ENCODE measurements at places on chromosomes 12 and 14.

GRCh38 chr12:2641761-2642160 lies 153.0 kb upstream of the FKBP4 start:
- no peak for DNase-seq

- DNase-seq: no peak
Observed at GRCh38 chr14:58873228-58873953, 235.6 kb downstream of the DACT1 start.

DNA sequence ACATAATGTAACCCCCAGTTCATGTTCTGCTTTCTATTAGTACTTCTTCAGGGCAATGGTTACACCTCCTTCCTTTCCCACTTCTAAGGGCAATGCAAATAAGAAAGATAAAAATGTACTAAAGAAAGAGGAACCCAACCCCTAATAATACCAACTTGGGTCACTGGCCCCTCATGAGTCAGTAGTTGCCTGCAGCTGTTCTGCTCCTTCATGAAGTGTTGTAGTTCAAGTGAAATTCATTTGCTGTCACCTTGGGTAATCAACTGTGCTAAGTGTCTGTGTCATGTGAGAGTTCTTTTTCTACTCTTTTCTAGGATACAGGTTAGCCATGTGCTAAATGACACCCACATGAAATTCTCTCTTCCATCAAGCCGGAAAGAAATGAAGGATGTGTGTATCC lies 91.8 kb downstream of the PLXNC1 start:
- DNase-seq: peak; percentile 77

DNA sequence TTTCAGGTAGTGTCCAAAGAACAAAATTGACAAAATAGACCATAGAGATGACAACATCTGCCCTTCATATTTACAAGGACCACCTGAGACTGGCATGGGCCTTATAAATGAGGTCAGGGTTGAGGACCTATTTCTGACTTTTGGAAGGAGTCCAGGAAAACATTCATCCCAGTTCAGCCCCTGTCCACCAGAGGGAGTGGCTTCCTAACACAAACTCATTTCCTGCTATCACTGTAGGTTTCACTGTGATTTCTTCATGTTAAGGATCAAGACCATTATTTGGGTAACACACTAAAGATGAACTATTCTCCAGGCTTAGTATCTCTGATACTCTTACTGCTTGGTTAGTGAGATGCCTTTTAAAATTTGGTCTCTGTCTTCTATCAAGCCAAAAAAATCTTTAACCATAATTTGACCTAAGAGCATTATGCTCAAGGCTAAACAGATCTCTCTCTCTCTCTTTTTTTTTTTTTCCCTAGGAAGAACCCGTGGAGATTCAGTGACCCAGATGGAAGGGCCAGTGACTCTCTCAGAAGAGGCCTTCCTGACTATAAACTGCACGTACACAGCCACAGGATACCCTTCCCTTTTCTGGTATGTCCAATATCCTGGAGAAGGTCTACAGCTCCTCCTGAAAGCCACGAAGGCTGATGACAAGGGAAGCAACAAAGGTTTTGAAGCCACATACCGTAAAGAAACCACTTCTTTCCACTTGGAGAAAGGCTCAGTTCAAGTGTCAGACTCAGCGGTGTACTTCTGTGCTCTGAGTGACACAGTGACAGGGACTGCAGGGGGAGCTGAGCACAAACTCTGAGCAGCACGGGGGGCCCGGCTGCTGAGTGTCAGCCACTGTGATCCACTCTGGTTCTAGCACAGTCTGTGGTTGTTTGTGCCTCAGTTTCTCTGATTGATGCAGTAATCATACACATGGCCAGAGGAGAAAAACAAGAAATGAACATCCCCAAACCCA lies 267.6 kb upstream of the OR4E1 start:
- peak; percentile 31 for DNase-seq

DNA sequence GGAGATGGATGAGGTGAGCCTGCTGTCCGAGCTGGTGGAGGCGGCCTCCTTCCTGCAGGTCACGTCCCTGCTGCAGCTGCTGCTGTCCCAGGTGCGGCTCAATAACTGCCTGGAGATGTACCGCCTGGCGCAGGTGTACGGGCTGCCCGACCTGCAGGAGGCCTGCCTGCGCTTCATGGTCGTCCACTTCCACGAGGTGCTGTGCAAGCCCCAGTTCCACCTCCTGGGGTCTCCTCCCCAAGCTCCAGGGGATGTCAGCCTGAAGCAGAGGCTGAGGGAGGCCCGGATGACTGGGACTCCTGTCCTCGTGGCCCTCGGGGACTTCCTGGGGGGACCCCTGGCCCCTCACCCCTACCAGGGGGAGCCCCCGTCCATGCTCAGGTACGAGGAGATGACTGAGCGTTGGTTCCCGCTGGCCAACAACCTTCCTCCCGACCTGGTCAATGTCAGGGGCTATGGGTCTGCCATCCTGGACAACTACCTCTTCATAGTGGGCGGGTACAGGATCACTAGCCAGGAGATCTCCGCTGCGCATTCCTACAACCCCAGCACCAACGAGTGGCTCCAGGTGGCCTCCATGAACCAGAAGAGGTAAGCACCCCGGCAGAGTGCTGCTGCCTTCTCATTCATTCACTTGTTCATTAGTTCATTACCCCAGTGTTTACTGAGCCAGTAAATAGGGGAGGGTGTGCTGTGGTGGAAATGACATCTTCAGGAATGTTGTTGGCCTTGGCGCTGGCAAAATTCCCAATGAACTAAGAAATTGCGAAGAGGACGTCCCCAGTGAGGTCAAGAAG lies 774 bp upstream of the MANSC4 start:
- no peak for DNase-seq

- no peak for DNase-seq
Observed at GRCh38 chr12:105256011-105256410, 20.0 kb upstream of the APPL2 start.

- DNase-seq: no peak
Observed at GRCh38 chr12:9367201-9367600, 159.0 kb upstream of the PZP start.

DNA sequence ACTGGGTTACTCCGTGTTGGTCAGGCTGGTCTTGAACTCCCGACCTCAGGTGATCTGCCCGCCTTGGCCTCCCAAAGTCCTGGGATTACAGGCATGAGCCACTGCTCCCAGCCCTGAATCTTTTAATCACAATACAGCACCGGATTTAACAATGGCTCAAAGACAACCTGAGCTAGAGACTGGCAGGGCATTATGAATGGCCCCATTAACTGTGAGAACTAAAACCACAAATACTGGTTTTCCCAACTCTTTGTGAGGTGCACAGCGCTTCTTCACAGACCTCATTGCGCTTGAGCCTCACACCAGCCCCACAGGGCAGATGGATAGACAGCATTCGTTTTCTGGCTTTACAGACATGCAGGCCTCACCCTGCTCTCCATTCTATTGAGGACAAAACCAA lies 107.0 kb upstream of the FKBP4 start:
- no peak for DNase-seq

GRCh38 chr12:77760271-77761025 lies 70.2 kb upstream of the NAV3 start:
- DNase-seq: no peak

DNA sequence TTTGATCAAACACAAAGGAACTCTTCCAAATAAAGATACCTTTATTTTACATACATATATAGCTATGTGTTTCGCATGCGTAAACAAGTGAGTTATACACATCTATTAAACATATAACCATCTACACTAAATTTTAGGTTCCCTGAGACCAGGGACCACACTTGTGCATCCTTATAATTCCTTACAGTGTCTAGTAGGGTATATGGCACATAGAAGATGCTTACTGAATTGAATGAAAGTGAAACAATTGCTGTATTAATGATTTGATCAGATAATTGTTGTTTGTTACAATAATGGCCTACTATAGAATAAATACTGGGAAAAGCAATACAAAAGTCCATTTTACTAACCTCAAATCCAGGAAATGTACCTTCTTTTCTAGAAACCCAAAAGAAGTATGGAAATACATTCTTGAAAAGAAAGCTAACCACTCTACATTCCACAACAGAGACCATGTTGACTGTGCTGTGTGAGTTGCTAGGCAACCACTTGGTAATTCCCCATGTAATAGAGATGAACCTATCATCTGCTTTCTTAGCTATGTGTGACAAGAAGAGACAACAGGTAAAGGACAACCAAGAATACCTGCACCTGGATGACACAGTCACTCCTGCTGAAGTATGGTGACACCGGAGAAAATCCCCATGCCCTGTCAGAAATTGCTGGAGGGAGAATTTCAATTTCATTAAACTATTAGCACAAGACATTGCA lies 11.9 kb upstream of the CIPC start:
- DNase-seq: no peak

- no peak for DNase-seq
Observed at GRCh38 chr14:53857625-53858344, 98.8 kb downstream of the BMP4 start.

DNA sequence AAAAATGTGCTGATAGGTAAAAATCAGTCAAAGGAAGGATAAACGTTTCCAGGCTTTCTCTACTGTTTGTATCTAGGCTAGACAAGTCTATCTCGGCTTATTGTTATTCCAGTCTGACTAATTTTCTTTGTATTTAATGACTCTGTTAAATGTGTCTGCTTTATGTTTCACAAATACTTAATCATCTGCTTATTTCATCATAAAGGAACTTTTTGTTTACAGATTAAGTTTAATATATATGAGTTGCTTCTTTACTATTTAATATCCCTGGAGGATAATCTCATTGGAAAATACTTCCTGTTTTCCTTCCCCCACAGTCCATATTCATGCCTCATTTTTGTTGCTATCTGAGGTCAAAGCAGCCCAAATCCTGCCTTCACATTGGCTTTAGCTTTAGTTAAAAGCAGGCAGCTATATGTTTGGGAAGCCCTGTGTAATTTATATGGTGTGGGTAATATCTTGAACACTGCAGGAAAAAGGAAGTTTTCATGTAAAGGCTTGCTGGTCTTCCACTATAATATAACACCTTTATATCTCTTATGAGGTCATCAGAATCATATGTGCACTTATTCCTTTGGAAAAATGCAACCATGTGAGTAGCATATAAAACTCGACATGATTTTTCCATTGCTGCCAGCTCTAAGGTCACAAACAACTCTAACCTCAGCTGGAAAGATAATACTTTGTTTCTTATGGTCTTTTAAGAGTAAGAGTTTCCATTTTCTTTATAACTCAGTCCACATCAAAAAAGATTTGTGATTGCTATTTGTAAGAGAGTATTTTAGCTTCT lies 76.8 kb downstream of the ALX1 start:
- no peak for DNase-seq

- no peak for DNase-seq
Observed at GRCh38 chr14:103654619-103655018, 25.6 kb downstream of the KLC1 start.

- DNase-seq: no peak
Observed at GRCh38 chr12:65334521-65334920, 56.0 kb downstream of the MSRB3 start.

DNA sequence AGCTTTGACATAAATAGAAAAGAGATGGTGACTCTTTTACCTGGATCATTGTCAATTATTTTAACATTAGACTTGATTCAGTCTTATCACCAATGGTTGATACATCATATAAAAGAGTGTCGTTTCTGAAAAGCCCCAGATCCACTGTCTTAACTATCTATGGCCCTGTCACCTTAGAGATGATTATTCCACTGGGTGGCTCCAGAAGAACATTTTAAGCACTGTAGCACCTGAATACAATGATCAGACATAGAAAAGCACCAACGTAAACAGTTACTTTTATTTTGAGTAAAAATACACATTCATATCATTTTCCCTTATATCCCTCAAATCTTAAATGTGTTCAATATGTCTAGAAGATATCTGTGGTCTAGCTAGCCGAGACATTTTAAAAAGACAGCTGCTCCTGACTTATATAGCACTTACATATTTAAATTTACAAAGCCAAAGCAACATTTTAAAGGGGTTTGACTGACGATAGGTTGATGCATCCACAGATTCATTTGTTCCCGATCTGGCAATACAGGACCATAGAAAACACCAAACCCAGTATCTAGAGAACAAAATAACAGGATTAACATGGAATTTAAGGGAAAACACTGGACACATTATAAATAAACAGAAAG lies 32.9 kb downstream of the TSPAN8 start:
- DNase-seq: no peak

- DNase-seq: no peak
Observed at GRCh38 chr14:35416108-35416750, 11.7 kb upstream of the NFKBIA start.

DNA sequence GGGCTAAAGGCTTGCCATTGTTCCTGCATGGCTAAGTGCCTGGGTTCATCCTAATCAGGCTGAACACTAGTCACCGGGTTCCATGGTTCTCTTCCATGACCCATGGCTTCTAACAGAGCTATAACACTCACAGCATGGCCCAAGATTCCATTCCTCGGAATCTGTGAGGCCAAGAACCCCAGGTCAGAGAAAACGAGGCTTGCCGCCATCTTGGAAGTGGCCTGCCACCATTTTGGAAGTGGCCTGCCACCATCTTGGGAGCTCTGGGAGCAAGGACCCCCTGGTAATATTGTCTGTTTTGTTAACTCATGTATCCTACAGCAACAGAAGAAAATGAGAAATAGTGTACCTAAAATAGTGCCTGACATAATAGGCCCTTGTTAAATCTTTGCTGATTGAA lies 92.7 kb downstream of the ADAMTS20 start:
- no peak for DNase-seq

- no peak for DNase-seq
Observed at GRCh38 chr12:123519141-123520001, 14.1 kb downstream of the RILPL1 start.

DNA sequence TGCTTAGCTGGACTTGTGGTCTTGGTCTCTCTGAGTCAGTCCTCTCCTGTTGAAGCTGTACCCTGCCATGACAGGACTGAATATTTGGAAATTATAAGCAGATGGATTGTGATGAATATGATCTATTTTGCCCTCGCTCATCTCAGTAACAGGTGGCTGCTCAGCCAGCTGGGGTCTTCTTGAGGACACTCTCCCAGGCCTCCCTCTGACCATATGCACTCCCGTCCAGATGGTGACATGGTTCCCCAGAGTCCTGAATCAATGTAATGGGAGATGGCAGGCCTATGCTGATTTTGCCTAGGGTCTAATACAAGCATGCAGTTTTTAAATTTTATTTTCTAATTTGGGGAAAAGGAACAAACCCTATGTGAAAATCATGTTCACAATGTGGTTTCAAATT lies 63.1 kb upstream of the TRHDE start:
- DNase-seq: no peak

DNA sequence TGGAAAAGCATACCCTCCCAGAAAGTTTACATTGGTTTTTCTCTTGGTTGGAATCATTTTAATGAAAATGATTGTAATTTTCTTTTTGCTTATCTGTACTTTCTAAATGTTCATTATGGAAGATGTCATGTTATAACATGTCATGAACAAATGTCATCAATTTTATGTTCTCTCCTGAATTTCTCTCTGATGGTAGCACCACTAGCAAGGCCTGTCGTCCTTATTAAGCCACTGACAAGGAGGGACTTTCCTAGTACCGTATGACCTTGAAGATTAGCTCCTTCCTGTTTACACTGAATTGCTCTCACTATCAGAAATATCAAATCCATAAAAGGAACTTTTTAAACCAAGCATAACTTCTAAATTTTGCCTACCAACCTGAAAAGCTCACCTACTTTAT lies 99.0 kb downstream of the ESR2 start:
- no peak for DNase-seq

GRCh38 chr12:64621257-64621942 lies 11.1 kb downstream of the RASSF3 start:
- DNase-seq: peak; percentile 78

Data from AML-193 (cell line).